ENCODE measurements at places on chromosomes 7 and 10.
A peak's percentile ranks its signal among the peaks of the same experiment; 100 is the strongest.

- DNase-seq = no peak
Observed at GRCh38 chr7:75969182-75969581, 25.2 kb downstream of the TMEM120A start.

DNA sequence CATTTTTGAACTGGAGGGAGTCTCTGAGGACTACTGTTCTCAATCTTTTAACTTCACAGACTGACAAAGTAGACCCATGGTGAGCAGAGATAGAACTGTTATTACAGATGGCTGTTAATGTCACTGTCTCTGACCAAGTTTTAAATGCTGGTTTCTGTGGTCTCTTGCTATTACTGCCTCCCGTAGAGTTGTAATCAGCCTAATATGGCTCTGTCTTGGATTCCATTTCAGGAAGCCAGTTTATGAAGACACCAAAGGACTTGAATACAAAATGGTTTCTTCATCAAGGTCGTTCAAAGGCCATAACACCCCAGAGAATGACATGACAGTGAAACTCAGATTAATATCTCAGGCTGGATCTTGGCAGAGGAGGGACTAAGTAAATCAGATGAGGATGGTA, 3.9 kb downstream of the SFRP4 start:
- DNase-seq = no peak

- peak; percentile 17 for DNase-seq
Observed at GRCh38 chr10:121608469-121609190, 10.4 kb upstream of the FGFR2 start.

GRCh38 chr10:48464121-48464870, 140.6 kb downstream of the ARHGAP22 start:
- no peak for DNase-seq

DNA sequence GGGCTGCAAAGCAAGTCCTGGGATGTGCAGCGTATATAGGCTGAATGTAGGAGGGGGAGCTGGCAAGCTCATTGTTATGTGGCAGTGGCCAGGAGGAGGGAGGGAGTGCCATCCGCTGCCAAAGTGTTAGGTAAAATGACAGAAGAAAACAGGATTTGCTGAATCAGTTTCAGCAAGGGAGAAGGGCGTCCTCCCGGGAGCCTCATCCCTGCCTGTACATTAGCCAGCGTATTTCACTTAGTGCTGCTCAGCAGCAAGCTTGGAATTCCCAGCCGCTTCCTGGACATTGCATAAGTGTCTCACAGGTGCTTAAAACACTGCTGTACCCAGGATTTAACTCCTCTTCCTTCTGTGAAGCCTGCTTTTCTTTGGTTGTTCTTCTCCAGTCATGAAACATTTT, 2.5 kb downstream of the NIPSNAP2 start:
- DNase-seq = no peak

DNA sequence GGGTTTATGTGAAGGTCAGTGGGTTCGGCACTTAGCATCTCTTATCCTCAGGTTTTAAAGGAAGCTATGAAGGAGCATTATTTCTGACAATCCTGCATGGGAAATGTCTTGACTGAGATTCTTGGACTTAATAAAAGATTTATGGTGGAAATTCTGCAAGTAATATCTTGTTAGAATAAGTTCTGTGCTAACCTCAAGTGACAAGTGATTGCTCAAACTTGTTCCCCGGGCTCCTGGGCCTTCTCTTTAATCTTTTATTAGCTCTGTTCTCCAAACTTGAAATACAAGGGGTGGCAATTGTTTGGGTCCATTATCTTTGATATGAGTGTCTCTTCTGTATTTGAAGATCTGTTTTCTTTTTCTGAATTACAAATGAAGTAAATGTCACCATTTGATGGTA, 140.6 kb upstream of the CTBP2 start:
- no peak for DNase-seq

GRCh38 chr10:70551971-70552422, 50.5 kb downstream of the PRF1 start:
- DNase-seq = no peak

GRCh38 chr7:98730326-98730725, 113.2 kb downstream of the NPTX2 start:
- DNase-seq = no peak

DNA sequence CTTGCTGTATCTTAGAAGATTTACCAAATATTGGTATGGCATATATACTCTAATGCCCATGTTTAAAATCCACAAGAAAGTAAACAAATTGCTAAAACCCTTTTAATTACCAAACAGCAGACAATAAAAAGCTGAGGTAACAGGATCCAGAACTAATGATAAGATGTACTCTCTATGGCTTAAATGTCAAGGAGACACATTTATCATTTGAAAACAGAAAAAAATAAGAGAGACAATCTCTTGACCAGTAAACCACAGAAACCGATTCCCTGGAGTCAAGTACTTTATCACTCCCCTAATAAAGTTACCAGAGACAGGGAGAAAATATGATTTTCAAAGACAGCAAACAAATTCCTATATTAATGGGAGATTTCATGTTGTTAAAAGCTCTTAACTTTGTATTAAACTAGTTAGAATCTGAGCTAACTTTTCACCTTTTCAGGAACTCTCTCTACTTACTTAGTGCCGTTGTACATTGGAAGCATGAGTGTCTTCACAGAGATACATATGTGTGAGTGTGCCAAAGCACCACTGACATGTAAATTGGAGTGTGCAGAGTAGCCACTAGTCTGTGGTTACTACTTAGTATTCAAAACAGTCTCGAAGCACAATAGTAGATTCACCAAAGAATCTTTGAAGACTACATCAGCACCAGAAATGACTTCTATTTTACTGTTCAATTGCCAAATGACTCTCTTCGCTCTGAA, 44.2 kb downstream of the TSPAN12 start:
- DNase-seq = no peak

DNA sequence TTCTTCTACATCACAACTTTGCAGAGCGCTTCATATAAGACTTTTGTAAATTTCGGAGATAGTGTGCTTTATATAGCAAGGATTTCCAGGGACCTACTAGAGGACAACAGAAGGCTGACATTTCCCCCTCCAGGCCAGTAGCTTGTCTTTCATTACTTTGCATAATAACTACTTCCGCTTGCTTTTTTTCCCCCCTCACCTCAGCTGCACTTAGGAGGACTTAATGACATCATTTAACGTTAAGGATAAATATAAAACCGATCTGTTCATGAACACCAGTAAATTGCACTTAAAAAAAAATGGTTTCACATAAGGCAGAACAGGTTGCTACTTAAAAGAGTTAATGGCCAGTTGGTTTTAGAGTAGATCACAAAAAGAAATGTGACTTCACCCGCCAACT, 172.3 kb downstream of the AUTS2 start:
- no peak for DNase-seq

GRCh38 chr7:50306494-50307367, 2.2 kb downstream of the IKZF1 start:
- DNase-seq = no peak

DNA sequence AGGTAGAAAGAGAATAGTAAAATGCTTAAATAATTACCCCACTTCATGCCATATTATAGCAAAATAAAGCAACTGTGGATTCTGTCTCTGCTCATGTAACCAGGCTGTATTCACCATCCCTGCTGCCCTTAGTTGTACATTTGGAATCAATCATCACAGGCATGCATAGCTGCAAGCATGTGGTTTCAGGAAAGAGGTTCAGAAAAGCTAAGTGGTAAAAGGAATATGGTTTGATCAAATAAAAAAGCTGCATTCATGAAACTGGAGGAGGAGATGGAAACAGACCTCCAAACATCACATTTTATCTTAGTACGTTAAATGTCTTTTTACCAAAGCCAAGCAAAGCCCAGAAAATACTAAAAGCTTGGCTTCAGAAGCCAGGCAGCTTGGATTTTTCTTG, 81.3 kb downstream of the ADAM22 start:
- DNase-seq = no peak

GRCh38 chr7:128215281-128215680, 25.8 kb upstream of the LEP start:
- no peak for DNase-seq

- DNase-seq = no peak
Observed at GRCh38 chr10:47309408-47310089, 9.6 kb downstream of the GDF10 start.

DNA sequence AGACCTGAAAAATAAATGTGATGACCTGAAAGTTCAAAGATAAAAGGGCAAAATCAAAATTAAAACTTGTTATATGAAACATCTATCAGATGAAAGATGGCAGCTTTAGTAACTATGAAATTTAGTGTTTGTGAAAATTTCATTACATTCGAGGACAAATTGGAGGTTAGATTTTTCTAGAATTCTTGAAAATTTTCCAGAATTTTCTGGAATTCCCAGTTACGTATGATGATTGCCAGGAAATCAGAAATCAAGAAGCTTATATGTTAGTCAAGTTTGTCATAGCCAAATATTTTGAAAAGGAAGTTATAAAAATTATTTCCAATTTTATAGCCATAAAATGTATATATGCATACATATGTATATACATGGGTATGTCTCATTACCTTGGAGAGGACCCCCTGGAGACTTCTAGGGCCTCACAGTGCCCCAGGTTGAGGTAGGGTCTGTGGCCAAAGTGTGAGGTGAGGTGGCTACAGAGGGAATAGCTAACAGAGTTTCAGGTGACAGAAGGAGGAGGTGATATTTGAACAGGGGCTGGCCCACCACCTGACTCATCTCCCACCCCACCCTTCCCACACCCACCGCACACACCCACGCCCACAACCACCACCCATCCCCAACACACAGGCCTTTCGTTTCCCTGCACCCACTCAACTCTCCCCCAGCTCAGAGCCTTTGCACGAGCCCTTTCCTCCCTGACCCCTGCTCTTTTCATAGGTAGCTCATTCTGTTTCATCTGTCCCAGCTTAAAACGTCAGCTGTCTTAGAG, 21.5 kb downstream of the C10orf105 start:
- DNase-seq = peak; percentile 34

- no peak for DNase-seq
Observed at GRCh38 chr7:70568674-70569334, 563.1 kb upstream of the GALNT17 start.

- no peak for DNase-seq
Observed at GRCh38 chr10:117736655-117737054, 194.1 kb downstream of the EMX2 start.

DNA sequence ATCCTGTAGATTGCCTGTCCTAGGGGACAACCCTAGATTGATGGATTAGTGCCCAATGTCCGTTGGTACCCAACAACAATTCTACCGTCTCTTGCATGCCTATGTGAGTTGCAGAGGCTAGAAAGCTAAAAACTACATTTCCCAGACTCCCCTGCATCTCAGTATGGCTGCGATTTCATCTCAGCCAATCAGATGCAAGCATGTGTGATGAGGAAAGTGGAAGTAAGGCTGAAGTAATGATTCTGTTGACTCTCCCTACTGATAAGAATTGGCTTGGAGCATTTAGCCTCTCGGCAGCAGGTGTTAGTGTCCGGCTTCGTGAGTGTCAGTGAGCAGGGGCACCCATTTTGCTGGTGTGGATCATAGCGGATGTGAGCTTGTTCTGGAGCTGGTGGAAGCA, 171.9 kb downstream of the FGFR2 start:
- DNase-seq = no peak

GRCh38 chr10:132571650-132572544, 34.3 kb downstream of the INPP5A start:
- peak; percentile 42 for DNase-seq

DNA sequence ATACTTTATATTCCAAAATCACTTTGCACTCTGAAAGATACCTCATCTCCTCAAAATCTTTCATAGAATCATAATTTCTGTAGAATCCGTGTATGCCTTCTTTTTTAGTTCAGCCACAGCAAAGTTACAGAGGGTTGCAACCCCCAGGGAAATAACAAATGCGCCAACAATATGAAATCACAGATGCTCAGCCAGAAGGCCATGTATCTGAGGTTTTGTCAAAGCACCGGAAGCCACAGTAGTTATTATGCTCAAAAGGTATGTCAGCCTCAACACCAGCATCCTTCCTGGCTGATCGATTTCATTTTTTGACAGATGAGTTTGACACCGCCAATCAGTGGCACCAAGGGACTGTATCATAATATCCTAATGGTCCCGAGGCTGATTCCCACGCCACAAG, 204.1 kb downstream of the KCNMA1 start:
- DNase-seq = no peak

DNA sequence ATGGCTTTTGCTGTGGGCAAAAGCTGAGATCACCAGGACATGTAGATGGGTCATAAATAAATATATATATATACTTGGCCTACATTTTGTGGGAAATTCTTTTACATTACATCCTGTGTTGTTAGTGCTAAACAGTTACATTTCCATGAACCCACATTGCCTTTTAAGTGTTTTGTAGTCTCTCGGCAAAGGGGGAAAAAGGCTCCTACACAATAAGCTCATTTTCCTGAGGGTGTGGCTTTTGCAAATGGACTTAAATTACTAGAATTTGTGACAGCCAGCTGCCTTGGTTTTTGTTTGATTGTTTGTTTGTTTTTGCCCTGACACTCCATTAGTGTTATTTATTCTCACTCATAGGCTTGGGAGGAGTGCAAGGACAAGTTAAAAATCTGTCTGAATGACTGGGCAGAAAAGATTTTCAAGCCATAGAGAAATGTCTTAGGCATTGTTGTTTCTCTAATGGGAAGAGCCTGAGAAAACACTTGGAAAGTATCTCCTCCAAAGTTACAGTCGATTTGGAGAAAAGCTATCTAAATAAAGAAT, 128.8 kb downstream of the DGKB start:
- DNase-seq = no peak

DNA sequence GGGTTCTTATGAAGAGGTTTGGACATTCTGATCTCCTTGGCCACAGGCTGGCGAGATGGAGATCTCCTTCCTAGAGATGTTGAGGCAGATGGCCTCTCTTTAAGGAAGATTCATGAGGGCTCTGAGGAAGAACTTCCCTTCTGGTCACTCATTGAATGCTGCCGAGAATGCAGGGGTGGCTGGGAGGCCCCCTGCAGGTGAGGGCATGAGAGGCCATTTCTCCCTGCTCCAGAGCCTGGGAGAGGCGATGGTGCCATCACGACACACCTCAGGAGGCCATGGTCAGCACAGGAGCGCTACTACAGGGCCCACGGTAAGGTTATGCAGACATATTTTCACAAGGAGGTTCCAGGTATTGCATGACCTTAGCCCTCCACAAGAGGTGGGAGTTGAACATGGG, 40.2 kb downstream of the CXCL12 start:
- no peak for DNase-seq

- no peak for DNase-seq
Observed at GRCh38 chr10:31018962-31019361, 12.7 kb downstream of the ZNF438 start.

DNA sequence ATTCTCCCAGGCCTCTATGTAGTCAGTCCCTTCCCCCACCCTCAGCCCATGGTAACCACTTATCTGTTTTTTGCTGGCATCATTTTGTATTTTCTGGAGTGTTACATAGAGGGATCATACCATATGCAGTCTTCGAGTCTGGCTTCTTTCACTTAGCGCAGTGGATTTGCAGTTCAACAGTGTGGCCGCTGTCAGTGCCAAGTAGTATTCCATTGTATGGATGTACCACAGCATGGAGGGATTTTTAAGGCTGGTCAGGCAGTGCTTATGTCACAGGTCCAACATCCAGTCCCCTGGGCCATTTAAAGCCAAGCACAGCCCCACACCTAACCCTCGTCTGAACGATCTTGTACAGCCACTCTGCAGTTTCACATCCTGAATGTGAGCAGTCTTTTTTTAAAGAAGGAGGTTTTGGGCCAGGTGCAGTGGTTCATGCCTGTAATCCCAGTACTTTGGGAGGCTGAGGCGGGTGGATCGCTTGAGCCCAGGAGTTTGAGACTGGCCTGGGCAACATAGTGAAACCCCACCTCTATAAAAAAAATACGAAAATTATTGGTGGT, 121.8 kb downstream of the CUX1 start:
- DNase-seq = no peak

GRCh38 chr10:32314588-32314987, 32.4 kb downstream of the EPC1 start:
- DNase-seq = no peak

- no peak for DNase-seq
Observed at GRCh38 chr7:127857464-127857841, 173.8 kb downstream of the LRRC4 start.

Measured in CD8-positive, alpha-beta T cell (primary cell).